ENCODE measurements at places on chromosomes 11 and 22.

DNA sequence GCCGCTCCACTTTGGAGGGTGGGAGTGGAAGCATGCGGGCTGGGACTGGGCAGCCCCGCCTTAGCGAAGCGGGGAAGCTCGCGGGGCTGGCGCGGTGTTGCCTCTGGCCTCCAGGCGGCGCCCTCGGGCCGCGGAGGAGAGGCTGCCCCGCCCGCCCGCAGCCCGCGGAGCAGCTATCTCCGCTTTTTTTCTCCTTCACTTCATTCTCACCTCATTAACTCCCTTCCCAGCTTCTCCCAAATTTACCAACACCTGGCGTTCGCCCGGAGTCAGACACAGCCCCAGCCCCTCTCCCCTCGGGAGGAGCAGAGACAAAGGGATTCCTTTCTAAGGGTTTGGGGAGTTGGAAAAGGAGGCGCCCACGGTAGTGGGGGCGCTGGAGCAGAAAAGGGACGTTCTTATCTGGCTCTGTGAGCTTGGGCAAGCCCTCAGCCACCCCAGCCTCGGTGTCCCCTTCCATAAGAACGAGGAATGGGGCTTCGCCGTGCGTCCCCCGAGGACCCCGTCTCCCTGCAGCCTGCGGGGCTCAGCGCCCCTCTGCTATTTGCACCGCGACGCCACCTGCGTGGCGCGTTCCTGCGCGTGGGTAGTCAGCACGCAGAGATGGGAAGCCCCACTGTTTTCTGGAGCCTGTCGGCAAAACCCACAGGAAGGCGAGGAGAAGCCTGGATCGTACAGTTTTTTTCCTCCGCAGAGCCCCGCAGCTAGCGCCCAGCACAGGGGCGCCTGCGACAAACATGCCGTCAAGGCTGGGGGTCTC is 1.5 kb upstream of the WNT11 start:
- DNase-seq = no peak

DNA sequence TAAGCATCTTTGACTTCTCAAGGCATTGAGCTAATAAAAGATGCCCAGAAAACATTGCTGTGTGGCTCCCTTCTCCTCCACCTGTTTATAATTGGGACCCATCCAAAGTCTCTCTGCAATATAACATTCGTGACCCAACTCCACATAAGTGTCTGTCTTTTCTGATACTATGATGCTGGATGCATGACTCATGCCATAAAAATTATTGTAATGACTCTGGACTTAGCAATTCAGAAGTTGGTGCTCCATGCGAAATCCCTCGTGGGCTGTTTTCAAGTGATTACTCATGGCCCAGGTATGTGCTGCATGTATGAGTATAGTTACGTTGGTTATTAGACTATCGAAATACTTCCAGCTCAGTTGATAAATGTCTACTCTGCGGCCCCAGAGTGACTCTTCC is 11.7 kb downstream of the FJX1 start:
- no peak for DNase-seq

GRCh38 chr22:40033586-40034380 is 39.0 kb downstream of the FAM83F start:
- no peak for DNase-seq

DNA sequence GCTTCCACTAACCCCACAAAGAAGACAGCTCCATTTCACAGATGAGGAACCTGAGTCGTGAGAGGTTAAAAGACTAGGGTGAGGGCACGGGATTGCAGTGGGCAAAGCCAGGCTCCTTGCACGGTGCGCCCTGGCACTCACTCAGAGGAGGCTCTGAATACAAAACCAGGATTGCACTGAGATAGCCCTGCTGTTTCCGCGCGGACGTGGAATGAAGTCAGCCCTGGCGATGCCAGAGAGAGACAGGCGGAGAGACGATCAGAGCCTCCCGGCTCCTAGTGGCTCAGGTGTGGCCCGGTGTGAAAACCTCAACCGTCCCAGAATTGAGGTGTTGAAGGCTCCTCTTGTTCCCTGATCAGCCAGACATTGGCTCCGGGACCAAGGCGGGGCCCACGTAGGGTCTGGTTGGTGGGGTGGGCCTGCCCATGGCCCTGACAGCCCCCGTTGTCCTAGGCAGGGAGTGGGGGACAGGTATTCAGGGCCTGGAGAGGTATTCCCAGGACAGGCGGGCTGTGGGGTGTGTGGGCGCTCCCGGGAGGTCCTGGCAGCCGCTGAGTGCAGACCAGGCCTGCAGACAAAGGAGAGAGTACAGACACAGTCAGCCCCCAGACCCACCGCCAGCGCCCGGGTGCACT is 43.1 kb upstream of the LINC01488 start:
- DNase-seq = no peak

- no peak for DNase-seq
Observed at GRCh38 chr22:27626675-27627443, 174.7 kb downstream of the MN1 start.

DNA sequence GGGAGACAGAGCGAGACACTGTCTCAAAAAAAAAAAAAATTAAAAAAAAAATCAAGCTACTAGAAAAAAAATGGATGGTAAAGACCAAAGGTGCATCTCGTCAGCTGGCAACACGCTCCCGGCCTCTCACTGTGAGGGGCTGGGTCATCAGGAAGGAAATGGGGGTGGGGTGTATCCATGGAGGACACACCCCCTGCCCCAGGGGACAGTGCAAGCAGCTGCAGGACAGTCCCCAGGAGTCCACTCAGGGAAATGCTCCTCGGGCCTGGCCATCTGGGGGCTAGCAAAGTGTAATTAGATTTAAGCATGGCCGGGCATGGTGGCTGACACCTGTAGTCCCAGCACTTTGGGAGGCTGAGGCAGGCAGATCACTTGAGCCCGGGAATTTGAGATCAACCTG is 23.1 kb downstream of the TTLL1 start:
- DNase-seq = no peak

- no peak for DNase-seq
Observed at GRCh38 chr11:68128682-68129327, 7.6 kb upstream of the CHKA start.

DNA sequence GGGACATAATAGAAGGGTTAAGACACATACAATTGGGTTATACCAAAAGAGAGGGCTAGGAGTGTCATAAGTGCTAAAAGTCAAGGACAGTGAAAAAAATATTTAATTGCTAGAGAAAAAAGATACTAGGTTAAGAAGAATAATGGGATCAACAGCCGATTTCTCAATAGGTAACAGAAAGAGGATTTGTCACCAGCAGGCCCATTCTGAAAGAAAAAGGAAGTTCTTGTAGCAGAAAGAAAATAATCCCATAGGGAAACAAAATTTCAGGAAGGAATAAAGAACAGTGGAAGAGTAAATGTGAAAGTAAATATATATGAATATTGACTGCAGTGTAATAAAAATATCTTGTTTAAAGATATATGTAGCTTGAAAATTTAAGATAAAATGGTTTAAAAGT is 43.3 kb upstream of the ADORA2A start:
- no peak for DNase-seq
